Activated CD4-positive, CD25-positive, alpha-beta regulatory T cell (primary cell): ENCODE measurements at places on chromosomes 13 and 19.

- DNase-seq, result no peak
Observed at GRCh38 chr13:73025217-73026012, 33.4 kb upstream of the KLF5 start.

DNA sequence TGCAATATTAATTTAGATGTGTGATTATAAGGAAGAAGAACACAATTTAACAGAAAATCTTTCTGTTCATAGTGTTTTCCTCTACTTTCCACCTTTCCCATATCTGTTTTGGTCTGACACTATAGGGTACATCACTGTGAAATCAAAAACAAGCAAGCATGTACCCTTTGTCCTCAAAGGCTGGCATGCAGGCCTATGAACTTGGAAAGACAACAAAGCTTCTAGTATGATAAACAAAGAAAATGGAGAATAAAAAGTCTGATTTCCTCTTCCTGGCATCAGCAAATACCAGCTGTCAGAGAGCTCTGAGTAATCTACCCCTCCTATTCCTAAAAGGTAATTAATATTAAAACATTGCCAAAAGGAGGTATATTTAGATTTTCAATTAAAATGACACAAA lies 5.6 kb upstream of the NEK3 start:
- DNase-seq, result no peak

- no peak for DNase-seq
Observed at GRCh38 chr19:15323496-15324235, 8.7 kb downstream of the BRD4 start.

DNA sequence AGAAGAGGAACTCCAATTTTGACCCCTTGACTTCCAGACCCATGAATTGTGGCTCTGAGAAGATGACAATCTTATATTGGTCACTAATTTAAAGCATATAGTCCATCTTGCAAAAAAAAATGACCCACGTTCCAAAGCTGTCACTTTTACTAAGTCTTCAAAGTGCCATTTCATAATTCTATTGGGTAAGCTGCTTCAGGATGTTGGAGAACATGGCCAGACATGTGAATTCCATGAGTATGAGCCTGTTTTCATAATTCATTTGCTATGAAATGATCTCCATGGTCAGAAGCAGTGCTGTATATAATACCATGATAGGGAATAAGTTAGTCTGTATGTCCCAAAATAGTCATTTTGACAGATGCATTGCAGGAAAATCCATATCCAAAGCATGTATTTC lies 1787.3 kb downstream of the SLITRK5 start:
- DNase-seq, result no peak

DNA sequence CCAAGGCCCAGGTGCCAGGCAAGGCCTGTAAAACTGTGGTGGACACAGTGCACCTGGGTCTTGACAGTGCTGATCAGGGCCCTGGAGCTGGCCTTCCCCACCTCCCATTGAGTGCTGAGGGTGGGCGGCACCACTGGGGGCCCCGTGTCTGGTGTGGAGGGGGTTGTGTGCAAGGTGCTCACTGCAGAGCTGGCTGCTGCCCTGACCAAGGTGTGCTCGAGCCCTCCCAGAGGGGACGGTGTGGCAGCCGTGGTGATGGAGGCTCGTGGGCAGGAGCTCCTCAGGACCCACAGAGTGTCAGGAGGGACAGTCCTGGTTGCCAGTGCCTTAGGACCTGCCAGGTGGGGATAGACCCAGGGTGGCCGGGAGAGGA lies 23.0 kb downstream of the ATP4B start:
- DNase-seq, result no peak
